ENCODE measurements at places on chromosomes 2 and 18.
A peak's percentile ranks its signal among the peaks of the same experiment; 100 is the strongest.

DNA sequence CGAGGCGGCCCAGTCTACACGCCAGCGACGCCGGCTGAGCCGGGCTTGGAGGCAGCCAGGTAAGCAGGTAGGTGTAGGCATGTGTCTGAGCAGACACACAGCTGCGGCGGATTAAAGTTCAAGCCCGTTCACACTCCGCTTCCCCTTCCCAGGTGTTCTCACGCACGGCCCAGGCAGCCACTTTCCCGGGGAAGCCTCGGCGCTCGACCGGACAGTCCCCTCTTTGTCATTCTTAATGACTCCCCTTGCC is 367 bp downstream of the TGFA start:
- DNase-seq, result no peak

GRCh38 chr2:11406267-11406957 is 59.5 kb downstream of the E2F6 start:
- no peak for DNase-seq

GRCh38 chr2:33426666-33427231 is 49.7 kb upstream of the RASGRP3 start:
- peak; percentile 42 for DNase-seq

GRCh38 chr18:13332874-13333273 is 114.3 kb downstream of the LDLRAD4 start:
- no peak for DNase-seq

DNA sequence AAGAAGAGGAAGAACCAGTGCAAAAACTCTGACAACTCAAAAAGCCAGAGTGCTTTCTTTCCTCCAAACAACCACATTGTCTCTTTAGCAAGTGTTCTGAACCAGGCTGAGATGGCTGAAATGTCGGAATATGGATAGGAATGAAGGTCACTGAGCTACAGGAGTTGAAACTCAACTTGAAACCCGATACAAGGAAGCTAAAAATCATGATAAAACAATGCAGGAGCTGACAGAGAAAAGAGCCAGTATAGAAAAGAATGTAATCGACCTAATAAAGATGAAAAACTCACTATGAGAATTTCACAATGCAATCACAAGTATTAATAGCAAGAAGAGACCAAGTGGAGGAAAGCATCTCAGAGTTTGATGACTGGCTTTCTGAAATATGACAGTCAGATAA is 15.0 kb upstream of the EIF2AK3 start:
- DNase-seq, result no peak

DNA sequence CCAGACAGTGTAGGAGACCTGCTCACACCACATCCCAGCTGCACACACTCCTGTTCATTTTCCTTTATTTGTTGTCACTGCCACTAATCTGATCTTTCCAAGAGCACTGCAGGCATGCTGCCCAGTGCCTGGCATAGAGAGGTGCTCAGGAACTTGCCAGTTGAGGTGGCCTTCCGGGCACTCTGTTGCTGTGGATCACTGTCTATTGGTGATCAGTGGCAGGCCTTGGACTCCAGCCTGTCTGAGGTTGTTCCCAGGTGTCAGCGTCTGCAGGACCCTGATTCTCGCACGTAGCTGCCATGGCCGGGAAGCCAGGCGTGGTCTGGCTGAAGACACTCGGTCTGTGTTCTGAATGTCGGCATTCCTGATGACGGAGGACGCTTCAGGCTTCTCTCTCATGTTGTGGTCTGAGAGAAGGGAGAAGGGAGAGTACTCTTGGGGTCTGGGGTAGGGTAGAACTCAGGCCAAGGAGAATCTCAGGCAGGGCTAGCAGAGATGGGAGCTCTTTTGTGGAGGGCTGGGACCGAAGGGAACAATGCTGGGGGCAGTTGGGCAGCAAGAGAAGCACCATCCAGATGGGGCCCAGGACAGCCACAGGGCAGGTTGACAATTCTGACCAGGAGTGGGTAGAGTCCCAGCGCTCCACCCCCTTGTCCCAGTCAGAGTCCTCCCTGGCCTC is 240.9 kb downstream of the MYCN start:
- no peak for DNase-seq

DNA sequence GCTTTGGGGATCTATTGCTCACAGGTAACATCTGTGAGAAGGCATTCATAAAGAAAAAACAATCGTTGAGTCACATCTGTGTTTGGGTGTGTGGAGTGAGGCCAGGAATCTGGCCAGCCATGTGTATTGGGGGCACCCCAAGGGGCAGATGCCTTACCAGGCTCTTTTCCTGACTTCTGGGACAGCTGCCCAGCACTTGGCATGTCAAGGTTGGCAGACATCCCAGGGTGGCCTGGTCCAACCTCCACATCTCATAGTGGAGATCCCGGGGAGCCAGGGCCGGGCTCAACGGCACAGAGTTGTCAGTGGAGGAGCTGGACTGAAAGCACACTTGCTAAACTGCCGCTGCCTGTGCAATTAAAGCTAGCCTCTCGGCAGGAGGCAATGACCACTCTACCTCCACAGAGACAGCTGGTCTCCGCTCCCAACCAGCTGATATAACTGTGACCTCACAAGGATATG is 75.3 kb upstream of the MGAT4A start:
- DNase-seq, result no peak

GRCh38 chr18:3584266-3584861 is 134.4 kb downstream of the TGIF1 start:
- no peak for DNase-seq

- no peak for DNase-seq
These were observed 1366.1 kb upstream of the CELF4 start for GRCh38 chr18:38931754-38932050.

DNA sequence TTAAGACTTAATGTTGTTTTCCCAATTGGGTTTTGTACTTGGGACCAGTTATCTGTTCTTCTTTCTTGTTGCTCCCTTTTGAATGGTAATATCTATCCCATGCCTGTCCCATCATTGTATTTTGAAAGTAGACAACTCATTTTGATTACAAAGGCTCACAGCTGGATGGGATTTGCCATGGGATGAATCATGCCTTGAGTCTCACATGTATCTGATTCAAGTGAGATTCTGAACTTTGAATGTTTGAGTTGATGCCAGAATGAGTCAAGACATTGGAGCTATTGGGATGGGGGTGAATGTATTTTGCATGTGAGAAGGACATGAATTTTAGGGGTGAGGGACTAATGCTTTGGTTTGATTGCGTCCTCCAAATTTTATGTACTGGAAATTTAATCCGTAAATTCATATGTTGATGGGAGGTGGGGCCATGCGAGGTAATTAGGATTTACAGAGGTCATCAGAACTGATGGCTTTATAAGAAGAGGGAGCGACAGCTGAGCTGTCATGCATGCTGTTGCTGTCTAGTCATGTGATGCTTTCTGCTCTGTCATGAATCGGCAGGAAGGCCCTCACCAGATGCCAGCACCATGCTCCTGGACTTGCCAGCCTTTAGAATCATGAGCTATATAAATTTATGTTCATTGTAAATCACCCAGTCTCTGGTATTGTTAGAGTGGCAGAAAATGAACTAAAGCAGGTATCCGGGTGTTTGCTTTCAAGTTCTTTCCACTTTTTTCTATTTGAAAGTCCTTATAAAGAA is 741.3 kb upstream of the RAB6C start:
- no peak for DNase-seq

DNA sequence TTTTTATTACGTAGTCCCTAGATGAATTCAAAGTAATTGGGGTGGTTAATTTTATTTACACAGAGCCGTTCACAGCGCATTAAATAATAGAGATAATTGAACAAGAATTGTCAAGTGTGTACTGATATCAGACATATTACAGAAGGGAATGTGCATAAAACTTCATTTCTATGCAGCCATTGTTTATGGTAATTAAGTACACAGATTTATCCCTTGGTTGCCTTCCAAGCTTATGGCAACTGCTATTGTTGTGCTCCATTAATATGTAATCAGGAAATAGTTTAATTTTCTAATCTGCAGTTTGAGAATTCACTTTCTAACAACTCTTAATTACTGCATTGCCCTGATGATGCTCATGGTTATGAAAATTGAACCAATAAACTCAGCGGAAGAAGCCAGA is 47.3 kb upstream of the OTX1 start:
- DNase-seq, result no peak

DNA sequence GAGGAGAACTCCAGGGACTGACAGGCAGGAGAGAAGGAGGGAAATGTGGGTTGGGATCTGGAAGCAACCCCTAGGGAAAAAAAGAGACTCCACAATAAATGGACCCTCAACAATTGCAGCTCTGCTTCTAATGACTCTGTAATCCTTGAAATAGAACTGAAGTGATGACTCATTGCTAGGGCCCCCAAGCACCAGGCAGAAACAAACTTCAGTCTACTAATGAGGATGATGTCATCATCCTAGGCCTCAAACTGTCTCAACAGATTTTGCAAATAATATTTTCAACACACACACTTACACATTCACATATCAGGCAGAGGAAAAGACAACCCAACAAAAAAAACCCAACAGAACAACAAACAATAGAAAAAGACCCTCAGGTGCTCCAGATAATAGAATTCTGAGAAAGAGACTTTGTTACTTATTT is 143.3 kb downstream of the HDAC4 start:
- no peak for DNase-seq

- peak; percentile 1 for DNase-seq
These were observed 95.6 kb upstream of the PDE1A start for GRCh38 chr2:182522405-182522896.

GRCh38 chr18:27556741-27557140 is 371.6 kb upstream of the CHST9 start:
- no peak for DNase-seq

DNA sequence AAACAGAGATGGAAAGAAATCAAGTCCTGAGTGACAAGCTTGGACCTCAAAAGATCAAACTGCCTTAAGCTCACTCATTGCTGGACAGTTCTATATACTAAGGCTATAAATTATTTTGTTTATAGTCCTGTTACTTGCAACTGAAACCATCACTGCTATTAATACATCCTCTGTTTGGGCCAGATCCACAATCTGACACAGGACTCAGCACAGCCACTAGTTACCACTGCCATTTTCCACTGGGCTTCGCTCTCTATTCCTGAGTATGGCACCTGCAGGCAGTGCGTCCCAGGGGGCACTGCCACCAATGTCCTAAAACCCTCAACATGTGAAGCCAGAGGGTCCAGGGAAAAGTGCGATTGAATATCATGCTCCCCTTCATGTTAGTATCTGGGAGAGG is 52.3 kb downstream of the CYP26B1 start:
- no peak for DNase-seq

All from NCI-H187 (cell line).